Stimulated activated CD4-positive, alpha-beta T cell treated with anti-CD3 and anti-CD28 coated beads, Interleukin-15, amount 100 ng/mL, for 1 hour (primary cell): ENCODE measurements at places on chromosomes 4 and X.
A peak's percentile ranks its signal among the peaks of the same experiment; 100 is the strongest.

- DNase-seq, result no peak
These were observed 186.0 kb upstream of the FRMPD4 start for GRCh38 chrX:11952176-11952720.

DNA sequence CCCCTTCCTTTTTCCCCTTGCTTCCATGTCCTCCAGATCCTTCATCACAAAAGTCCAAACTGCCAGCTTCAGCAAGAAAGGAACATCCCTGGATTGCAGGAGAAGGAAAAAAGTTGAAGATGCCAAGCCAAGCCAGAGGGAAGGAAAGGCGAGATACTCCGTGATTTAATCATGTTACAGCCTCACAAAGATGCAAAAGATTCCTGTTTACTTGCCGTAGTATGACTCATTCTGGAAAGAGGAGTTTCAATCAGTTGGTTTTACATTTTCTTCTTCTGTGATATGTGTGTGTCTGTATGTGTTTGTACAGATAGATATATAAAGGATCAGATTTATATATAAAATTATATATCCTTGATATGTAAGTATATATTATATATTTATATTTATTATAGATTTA, 69.3 kb downstream of the BTC start:
- DNase-seq, result no peak

DNA sequence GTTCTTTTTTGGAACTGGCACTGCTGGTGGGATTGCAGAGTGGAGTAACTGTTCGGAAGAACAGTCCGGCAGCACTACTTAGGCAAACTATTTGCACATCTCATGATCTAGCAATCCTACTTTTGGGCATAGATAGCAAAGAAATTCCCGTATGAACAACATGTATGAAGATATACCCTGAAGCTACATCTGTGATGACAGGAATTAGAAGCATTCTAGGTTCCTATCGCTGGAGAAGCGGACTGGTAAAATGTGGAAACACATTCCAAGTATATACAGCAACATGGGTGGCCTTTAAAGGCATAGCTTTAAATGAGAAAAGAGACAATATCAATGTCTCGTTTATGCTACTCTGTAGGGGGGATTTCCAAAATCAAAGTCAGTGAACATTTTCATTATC, 3.1 kb downstream of the DCAF16 start:
- no peak for DNase-seq

DNA sequence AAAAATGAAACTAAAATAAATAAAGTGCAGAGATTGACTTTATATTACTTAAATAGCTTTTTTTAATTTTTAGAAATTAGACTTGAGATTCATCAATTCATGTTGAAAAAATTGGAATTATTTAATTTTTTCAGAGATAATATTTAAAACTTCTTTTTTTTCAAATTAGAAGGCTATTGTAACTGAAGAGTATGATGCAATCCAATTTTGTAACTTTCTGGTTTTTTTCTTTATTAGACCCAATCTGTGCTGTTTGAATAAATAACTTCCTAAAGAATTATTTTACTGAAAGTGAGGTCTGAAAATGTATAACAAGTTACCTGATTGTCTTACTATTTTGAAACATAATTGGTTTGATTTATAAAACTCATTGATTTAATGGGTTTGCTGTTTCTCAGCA, 200.9 kb downstream of the MAD2L1 start:
- no peak for DNase-seq

- no peak for DNase-seq
These were observed 35.8 kb upstream of the PGRMC2 start for GRCh38 chr4:128323401-128323800.

DNA sequence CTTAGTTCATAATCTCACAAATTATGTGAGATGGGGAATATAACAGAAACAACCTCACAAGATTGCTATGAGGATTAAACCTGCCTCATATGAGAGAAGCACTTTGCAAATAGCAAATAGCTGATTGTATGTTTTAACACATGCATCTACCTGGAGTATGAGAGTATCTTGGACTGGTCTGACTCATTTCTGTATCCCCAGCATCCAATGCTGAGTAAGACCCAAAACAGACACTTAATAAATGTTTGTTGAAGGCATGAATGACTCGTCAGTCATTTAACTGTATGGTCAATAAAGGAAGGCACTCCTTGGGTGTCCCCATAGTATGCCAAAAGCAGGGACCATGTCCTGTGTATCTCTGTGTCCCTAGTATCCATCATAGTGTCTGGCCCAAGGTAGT, 350.9 kb upstream of the F9 start:
- DNase-seq, result no peak

GRCh38 chr4:12729384-12729783, 754.8 kb downstream of the RAB28 start:
- DNase-seq, result no peak

DNA sequence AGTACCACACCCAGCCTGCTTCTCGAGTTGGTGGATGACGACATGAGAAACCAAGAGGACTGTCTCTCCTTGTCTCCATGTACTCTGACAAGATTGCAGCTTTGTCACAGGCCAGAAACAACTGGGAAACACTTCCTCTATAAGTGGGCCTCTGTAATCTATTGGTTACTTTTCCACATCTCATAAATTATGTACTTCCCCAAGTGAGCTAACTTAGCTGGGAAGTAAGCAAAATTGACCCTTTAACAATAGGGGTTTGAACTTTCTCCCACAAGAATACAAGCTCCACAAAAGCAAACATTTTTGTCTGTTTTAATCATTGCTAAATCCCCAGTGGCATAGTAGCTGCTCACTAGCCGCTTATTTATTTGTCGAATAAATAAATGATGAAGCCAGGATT, 14.1 kb upstream of the USO1 start:
- no peak for DNase-seq

- no peak for DNase-seq
These were observed 683.9 kb upstream of the ATOH1 start for GRCh38 chr4:93144644-93145043.

- DNase-seq, result no peak
These were observed 90.0 kb upstream of the GRPR start for GRCh38 chrX:16033331-16033730.

GRCh38 chr4:38866973-38867477, 581 bp upstream of the FAM114A1 start:
- no peak for DNase-seq

GRCh38 chr4:182189103-182189878, 53.9 kb upstream of the TENM3 start:
- no peak for DNase-seq

- no peak for DNase-seq
These were observed 994.2 kb downstream of the ADGRL3 start for GRCh38 chr4:62194342-62194741.

GRCh38 chr4:140018931-140019618, 134.9 kb downstream of the MAML3 start:
- DNase-seq, result no peak

- no peak for DNase-seq
These were observed 522.5 kb downstream of the IQCM start for GRCh38 chr4:149293046-149293649.

DNA sequence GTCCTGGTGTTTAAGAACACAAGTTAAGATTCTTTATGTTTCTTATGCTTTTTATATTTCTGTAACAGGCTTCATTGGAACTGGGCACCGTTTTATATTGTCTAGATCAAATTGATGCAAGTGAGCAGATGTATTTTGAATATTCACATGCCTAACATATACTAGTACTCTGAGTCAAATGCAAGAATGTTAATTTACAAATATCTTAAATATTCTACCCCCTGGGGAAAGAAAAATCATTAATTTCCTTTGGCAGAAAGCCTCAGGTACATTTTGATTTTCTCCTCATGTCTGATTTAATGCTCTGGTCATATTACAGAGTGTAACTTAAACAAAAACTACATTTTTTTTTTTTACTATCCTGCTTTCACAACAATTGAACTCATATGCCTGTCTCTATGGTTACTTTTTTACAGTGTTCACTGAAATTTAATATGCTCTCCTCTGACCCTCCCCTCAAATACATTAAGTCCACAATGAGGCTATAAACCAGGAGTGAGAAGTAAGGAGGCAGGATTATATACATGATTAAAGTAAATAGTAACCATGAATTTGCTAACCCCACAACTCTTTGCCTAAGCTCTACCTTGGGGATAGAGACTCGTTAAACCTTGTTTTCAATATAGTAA, 2.4 kb upstream of the NSUN7 start:
- DNase-seq, result no peak

- peak; percentile 76 for DNase-seq
These were observed at the start of gene RAB9A for GRCh38 chrX:13688958-13689740. Gene RAB9A (plus strand): TSS chrX:13689128. CDS start chrX:13708747, 19,619 bp downstream.

GRCh38 chrX:99421796-99422195, 988.3 kb downstream of the PCDH19 start:
- DNase-seq, result no peak

DNA sequence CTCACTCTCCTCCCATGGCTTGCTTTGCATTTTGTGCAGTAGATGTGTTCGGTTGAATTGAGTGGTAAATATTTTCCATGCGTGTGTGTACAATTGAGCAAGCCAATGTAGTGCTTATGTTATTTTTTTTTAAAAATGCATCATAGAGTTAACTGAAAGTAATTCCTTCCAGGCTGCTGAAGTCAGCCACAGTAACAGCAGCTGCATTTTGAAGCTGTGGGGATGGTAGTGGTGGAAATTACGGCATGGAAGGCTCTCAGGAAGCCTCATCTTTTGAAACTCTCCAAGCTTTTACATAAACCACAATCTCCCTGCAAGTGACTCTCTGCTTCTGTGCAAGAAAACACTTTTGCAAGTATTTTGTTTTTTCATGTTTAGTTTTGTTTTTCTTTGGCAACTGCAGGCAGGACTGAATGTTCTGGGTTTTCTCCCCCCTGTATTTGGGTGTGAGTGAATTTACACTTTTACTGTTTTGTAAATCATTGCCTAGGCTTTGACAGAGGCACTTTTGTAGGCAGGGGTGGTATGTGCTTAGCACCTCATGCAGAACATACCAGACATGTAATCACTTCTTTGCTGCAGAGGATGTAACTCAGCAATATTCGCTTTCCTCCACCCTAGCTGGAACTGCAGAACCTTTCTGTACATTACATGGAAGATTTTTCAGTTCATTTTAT, 56.2 kb downstream of the LRRC66 start:
- no peak for DNase-seq

DNA sequence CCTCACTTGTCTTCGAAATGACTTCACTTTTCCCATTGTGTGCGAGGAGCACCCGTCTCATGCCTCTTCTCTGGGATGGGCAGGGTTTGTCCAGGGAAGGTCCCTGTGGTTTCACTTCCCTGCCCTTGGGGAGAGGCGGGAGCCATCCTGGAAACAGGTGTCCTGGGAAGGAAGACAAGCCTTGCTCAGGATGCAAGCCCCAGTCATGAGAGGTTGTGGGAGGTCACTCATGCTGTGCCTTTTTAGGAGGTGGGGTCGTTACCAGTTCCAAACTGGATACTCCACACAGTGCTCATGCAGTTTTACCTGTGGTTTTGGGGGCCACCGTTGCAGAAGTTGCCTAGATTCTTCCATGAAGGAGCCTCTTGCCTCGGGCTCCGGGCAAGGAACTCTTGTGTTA, 3.8 kb downstream of the RGS12 start:
- no peak for DNase-seq
